ENCODE measurements at places on chromosomes 1 and 21.

DNA sequence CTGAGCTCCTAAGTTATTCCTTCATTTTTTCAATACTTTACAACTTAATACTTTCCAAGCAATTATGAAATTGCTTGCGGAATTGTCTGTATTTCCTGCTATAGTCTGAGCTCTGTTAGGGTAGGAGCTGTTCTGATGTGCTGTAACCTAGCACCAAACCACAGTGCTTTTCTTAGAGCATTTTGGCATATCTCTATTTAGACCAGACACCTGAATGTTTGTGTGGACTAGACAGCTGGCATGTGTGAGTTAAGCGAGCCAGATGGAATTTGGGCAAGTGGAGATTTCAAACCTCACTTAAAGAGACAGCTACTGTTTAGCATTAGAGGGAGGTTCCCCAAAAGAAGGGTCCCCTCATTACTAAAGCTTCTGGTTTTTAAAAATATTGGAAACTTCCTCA lies 106.1 kb downstream of the RWDD3 start:
- DNase-seq, result no peak

DNA sequence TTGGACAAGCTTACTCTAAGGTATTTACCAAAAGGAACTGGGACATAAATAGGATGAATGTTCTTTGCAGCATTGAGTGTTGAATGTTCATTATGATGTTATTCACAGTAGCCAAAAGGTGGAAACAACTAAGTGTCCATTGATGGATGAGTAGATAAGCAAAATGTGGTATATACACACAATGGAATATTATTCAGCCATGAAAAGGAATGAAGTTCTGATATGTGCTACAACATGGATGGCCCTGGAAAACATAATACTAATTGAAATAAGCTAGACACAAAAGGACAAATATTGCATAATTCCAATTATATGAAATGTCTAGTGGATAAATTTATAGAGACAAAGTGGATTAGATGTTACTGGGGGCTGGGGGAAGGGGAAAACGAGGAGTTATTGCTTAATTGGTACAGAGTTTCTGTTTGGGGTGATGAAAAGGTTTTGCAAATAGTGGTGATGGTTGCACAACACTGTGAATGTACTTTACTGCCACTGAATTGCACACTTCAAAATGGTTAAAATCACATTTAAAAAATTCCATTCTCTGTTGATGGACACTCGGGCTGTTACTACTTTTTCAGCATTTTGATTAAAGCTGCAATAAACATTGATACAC lies 2.9 kb downstream of the MTARC1 start:
- no peak for DNase-seq

DNA sequence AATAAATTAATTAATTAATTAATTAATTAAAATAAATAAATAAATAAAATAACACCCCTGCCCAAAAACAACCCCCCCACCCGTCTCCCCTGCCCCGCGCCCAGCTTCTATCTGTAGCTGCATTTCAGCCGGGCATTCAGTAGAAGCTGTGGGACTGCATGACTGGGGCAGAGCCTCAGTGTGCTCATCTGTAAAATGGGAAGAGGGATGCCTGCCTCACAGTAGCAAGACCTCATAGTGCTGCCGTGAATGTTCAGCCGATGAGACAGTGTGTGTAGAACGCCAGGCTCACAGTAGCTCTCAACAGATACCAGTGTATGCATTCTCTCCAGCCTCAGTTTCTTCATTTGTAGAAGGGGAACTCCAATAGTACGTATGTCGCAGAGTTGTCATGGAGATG lies 8.7 kb downstream of the PADI4 start:
- DNase-seq, result no peak

DNA sequence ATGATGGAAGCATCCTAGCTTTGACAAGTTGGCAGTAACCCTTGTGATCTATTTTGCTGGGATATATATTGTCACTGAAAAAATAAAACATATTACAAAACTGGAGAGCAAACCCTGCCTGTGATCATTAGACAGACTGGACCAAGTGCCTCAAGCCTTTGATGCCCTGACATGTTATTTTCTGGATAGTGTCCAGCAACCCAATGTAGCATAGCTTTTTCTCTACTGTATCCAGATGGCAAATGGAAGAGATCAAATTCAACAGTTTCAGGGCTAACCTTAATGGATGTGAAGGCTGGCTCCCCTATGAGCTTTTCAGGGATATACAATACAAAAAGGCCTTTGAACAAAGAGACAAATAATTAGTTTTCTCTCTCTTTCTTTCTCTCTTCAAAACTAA lies 25.1 kb downstream of the WARS2 start:
- DNase-seq, result no peak

DNA sequence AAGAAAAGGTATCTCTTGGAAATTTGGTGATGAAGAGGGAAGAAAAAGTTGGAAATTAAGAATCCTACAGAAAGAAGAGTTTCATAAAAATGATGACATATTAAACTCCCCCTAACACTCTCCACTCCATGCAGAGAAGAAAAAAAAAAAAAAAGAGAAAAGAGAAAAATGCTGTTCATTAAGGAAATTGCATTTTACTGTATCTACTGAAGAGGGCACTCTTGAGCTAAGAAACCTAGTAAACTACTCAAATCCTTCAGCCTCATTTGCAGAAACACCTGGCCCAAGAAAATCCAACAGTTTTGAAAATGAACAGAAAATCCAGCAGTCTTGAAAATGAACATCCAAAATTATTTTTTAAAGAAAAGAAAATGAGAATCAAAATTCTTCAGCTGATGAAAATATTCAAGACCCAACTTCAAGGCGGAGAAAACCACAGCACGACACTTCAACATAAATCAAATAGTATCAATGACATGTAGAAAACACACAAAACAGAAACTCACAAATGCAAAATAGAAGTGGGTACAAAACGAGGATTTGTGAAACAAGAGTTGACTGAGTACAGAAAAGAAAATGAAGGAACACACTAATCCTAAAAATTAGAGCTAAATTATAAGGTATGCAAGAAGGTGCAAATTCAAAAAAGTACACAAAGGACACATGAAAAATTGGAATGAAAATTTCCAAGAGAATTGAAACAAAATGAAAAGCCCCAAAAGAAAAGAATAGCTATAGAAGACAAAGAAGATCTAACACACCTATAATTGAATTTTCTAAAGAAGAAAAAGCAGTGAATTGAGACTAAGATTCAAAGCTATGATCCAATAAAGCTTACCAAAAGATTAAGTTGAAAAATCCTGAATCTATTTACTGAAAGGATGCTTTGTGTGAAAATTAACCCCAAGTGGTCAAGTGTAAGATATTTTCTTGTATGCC lies 73.2 kb upstream of the DNAJC6 start:
- no peak for DNase-seq

- DNase-seq, result no peak
Observed at GRCh38 chr1:33032126-33032869, 4.4 kb downstream of the AK2 start.

- DNase-seq, result no peak
Observed at GRCh38 chr21:29586696-29587095, 288.0 kb downstream of the BACH1 start.

DNA sequence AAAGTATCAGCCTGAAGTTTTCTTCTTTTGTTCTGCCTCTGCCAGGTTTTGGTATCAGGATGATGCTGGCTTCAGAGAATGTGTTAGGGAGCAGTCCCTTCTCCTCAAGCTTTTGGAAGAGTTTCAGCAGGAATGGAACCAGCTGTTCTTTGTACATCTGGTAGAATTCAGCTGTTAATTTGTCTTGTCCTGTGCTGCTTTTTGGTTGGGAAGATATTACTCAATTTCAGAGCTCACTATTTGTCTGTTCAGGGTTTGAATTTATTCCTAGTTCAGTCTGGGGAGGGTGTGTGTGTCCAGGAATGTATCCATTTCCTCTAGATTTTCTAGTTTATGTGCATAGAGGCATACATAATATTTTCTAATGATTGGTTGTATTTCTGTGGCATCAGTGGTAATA lies 12.8 kb downstream of the ZNF678 start:
- no peak for DNase-seq

DNA sequence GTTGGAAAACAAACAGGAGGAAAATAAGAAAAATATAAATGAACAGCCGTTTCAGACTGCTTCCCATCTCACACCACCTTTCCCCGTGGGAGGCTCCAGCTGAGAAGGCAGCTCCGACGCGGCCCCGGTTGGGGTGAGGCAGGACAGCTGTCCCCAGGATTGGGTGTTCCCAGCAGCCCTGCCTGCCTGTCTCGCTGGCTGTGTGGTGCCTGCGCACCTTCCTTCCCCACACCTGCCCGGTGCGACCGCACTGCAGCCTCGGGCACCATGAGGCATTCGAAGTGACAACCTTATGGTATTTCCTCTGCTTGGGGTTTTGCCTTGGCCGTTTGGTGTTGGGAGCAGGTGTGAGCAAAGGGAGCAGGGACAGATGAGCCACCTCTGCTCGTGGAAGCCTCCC lies 161.6 kb downstream of the PRDM16 start:
- no peak for DNase-seq

- DNase-seq, result no peak
Observed at GRCh38 chr1:201346337-201346939, 31.0 kb downstream of the TNNT2 start.

GRCh38 chr1:17441265-17441992 lies 2.0 kb upstream of the RCC2 start:
- no peak for DNase-seq

- no peak for DNase-seq
Observed at GRCh38 chr21:37684115-37684493, 232.2 kb downstream of the KCNJ6 start.

DNA sequence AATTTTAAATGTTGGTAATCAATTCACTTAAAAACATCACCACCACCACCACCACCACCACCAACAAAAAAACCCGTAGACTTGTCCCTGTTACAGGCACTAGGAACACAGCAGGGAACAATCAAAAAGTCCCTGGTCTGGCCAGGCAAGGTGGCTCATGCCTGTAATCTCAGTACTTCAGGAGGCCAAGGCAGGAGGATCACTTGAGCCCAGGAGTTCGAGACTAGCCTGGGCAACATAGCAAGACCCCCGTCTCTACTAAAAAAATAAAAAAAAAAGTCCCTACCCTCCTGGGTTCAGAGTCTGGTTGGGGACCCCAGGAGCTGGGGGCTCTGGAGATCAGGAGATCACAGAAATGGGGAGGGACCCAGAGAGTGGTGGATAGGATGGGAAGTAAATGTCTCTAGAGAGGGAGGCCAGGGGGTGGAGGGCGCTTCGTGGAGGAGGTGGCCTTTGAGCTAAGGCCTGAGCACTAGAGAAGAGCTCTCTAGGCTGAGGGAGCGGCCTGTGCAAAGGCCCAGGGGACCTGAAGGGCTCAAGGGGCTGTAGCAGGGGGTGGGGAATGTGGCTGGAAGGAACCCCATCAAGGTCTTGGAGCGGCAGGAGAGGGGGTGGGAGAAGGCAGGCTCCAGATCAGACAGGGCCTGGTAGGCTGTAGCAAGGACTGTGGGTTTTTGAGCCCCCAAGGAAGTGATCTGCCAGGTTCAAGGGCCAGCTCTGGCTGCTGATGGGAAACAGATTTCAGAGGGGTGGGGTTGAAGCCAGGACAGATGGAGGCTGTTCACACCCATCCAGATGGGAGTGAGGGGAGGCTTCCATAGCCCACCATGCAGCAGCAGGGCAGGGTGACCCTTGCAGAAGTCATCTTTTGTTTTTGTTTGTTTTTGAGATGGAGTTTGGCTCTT lies 24.8 kb upstream of the VPS13D start:
- no peak for DNase-seq

- no peak for DNase-seq
Observed at GRCh38 chr1:104987210-104987609, 1237.5 kb downstream of the AMY1C start.

- no peak for DNase-seq
Observed at GRCh38 chr1:28735961-28736449, 735 bp upstream of the YTHDF2 start.

GRCh38 chr1:178495741-178496409 lies 889 bp downstream of the CLEC20A start:
- no peak for DNase-seq

- DNase-seq, result no peak
Observed at GRCh38 chr1:33008051-33008914, 28.4 kb downstream of the AK2 start.

- no peak for DNase-seq
Observed at GRCh38 chr1:210151052-210151672, 81.4 kb upstream of the SERTAD4 start.

DNA sequence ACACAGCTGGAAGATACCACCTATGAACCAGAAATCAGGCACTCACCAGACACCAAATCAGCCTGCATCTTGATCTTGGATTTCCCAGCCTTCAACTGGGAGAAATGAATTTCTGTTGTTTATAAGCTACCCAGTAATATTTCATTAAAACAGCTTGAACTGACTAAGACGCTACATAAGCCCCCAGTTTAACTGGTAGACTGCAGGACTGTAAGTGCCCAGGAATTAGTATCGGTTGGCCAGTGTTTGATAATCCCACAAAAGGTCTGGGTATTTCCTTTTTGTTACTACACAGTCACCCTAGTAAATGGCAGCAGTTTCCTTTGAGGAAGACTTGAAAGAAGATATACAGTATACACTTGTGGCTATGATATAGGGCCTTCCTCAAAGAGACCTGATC lies 7.3 kb upstream of the SLC35D1 start:
- no peak for DNase-seq

GRCh38 chr1:162578071-162578700 lies 16.7 kb downstream of the UAP1 start:
- no peak for DNase-seq

GRCh38 chr1:240652549-240652948 lies 40.6 kb upstream of the GREM2 start:
- no peak for DNase-seq

DNA sequence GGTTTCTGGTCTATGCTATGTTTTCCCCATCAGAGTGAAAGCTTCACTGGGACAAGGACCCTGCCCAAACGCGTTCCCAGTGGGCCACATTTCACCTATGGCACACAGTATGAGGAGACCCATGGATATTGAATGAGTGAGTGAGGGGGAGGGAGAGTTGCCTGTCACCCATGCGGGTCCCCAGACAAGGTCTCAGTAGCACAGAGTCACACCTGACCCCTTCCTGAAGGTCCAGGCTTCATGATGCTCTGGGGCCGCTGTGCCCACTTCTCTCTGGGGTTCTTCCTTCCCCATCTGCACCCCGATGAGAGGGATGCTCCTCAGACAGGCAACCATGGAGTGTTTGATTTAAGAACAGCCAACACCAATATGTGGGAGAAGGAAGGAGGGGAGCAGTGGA lies 72.3 kb upstream of the CSF3R start:
- no peak for DNase-seq

DNA sequence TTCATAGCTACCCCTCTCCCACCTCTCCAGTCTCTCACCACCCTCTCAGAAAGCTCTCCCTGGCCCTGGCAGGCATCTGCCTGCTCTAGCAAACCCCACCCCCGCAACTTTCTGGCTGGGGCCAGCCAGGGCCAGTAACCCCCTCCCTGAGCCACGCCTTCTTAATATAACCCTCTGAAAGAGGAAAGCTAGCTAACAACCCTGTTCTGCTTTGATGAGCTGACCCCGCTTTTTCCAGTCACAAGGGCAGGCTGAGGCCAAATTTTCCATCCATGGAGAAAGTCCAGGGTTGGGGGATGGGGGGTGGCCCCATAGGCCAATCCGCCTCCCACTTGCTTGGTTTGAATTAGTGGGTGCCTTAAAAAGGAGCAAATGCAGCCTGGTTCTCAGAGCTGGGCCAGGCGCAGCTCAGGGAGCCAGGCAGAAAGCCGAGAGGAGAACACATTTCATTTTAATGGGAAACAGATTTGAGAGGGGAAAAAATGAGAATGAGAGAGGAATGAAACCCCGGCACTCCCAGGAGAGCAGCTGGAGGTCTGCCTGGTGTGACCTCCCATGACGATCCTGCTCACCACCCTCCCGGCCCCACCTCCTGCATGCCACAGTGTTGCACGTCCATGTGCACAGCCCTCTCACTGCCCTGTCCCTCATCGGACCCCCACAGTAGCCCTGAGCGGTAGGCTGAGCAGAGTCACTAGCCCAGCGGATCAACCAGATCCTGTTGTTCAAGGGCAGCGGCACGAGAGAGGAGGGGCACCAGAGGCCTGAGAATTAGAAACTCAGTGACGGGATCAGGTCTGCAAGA lies 62.3 kb downstream of the OPTC start:
- no peak for DNase-seq
